ENCODE measurements at places on chromosomes 3 and 15.

GRCh38 chr3:159418571-159419526 is 569.8 kb upstream of the IL12A start:
- no peak overlapping the region for H3K4me3 ChIP-seq
- H3K36me3 ChIP-seq: no peaks in the 10 kb centered on the region
- DNase-seq: no peak
- H3K27me3 ChIP-seq: no peaks in the 10 kb centered on the region
- H3K4me1 ChIP-seq: no peaks in the 10 kb centered on the region
- no peak overlapping the region for H3K27ac ChIP-seq

DNA sequence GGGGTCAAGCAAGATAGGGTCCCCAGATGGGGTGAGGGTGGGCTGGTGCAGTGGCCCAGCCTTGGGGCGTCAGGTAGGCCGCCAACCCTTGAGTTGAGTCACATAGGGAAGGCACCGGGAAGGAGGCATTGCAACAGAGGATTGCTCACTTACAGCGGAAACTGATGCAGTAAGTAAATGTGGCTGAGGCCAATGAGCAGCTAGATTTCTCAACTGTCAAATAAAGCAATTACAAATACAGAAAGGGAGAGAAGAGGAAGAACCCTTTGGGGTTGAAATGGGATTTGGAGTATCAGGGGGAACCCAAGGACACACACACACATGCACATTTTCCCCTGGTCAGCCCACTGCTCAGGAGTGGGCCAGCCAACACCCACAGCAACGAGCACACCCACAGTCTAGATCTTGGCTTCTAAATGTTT is 44.0 kb downstream of the CHSY1 start:
- H3K4me3 ChIP-seq: no peak overlapping the region
- H3K27me3 ChIP-seq: no peaks in the 10 kb centered on the region
- peaks cover 43% of the 10 kb centered on the region for H3K4me1 ChIP-seq
- H3K36me3 ChIP-seq: peaks cover 9% of the 10 kb centered on the region
- no peak for DNase-seq

DNA sequence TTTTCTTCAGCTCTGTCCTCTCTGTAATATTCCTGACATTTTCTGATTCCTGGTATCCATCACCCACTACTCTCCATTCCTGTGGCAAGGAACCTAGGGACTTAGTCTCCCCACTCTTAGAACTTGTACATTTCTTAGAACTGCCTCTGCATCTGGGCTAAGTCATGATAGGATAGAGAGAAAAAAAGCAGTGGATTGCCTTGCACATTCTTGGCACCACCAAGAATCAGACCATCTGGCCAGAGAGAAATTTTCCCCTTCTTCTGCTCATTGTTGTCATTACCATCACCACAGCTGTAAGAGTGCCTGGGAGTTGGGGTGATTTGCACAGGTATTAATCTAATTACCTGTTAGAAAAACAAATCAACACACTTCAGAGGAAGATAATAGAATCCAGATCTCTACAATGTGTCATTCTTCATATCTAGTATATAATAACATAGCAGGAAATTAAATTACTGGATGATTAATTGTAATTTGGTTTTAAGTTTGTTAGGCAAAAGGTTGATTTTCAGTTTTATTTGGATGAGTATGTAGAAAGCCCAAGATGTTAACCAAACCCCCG is 264.8 kb upstream of the ZPLD1 start:
- H3K27me3 ChIP-seq: no peaks in the 10 kb centered on the region
- H3K36me3 ChIP-seq: no peaks in the 10 kb centered on the region
- H3K4me3 ChIP-seq: no peak overlapping the region
- no peak for DNase-seq
- no peak overlapping the region for H3K27ac ChIP-seq
- no peaks in the 10 kb centered on the region for H3K4me1 ChIP-seq

DNA sequence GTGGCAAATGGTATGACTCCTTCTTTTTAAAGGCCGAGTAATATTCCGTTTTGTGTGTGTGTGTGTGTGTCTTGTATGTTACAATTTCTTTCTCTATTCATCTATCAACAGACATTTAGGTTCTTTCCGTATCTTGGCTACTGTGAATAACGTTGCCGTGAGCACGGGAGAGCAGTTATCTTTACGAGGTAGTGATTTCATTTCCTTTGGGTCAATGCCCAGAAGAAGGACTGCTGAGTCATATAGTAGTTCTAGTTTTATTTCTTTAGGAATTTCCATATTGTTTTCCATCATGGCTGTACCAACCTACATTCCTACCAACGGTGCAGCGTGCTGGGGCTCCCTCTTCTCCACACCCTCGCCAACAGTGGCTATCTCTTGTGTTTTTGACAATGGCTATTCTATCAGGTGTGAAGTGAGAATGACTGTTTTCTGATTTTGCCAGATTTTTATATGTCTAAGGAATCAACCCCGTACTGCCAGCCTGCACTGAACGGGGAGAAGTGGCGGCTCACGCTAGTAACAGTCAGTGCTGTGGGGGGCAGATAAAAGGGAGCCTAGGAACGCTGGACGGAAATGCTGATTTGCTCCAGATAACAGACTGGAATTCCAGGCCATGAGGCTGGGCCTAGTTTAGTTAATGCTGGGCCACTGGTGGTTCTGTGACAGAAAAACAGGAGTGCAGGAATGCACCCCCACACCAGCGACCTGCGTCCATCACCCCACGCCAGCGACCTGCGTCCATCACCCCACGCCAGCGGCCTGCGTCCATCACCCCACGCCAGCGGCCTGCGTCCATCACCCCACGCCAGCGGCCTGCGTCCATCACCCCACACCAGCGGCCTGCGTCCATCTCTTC is 168.1 kb downstream of the XXYLT1 start:
- DNase-seq: no peak
- peak overlapping the region; percentile 90 for H3K27ac ChIP-seq
- no peaks in the 10 kb centered on the region for H3K27me3 ChIP-seq
- no peak overlapping the region for H3K4me3 ChIP-seq

DNA sequence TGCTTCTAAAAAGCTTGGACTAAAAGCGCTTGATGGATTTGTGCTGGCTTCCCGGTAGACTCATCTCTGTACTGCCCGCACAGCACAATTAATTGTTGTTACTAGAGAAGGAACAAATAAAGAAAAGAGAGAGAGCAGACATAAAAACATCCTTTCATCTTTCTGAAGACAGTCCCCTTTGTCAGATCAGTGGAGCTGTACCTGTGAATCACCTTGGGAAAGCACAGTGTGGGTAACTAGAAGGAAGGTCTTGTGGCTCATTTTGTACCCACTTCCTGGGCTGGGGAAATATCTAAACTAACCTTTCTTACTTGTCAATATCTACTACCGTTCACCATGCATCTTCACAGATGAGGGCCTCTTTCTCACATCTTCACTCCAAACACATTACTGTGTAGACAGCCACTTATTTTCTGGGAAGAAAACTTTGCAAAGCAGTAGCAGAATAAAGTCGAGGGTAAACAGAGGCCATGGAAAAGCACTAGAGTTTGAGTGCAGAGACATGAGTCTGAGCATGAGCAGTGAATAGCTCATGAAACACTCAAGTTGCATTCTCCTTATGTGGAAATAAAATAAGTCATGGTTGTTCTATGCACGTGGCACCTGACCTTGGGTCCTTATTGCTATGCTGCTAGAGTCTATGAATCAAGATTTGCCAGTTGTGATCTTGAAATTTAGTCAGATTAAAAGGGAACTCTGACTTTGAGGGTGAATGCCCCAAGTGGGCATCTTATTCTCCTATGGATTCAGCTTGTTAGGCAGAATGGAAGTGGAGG is 169.3 kb downstream of the LPP start:
- DNase-seq: no peak
- no peaks in the 10 kb centered on the region for H3K27me3 ChIP-seq
- H3K36me3 ChIP-seq: peaks cover 14% of the 10 kb centered on the region
- peaks cover 33% of the 10 kb centered on the region for H3K4me1 ChIP-seq
- H3K4me3 ChIP-seq: no peak overlapping the region
- peak overlapping the region; percentile 49 for H3K27ac ChIP-seq

GRCh38 chr3:194615226-194615625 is 18.0 kb downstream of the TMEM44 start:
- no peaks in the 10 kb centered on the region for H3K4me1 ChIP-seq
- DNase-seq: no peak
- no peak overlapping the region for H3K4me3 ChIP-seq
- peaks cover 1% of the 10 kb centered on the region for H3K36me3 ChIP-seq

DNA sequence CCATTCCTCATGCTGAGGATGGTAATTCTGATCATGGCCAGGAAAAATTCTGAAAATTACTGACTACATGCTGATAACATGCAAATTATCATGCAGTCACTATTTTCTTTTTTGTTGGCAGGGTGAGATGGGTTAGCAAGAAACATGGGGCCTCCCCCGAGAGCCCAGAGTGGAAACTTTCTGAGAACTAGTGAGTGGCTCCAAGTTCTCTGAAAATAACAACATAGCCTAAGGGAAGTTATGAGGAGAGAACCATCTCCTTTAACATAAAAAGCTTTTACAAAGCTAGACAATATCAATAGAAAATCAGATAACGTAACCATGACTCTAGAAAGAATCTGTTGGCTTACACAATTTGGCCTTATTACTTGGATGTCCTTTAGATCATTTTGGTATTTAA is 254.2 kb downstream of the PLOD2 start:
- H3K4me3 ChIP-seq: no peak overlapping the region
- no peaks in the 10 kb centered on the region for H3K27me3 ChIP-seq
- no peaks in the 10 kb centered on the region for H3K4me1 ChIP-seq

GRCh38 chr3:123582315-123582714 is 2.5 kb downstream of the HACD2 start:
- H3K4me3 ChIP-seq: no peak overlapping the region
- peak overlapping the region; percentile 11 for H3K27ac ChIP-seq

- no peak for DNase-seq
- H3K36me3 ChIP-seq: peaks cover 2% of the 10 kb centered on the region
- H3K27ac ChIP-seq: no peak overlapping the region
Measured at GRCh38 chr3:114525278-114525677, 231.4 kb downstream of the TIGIT start.

DNA sequence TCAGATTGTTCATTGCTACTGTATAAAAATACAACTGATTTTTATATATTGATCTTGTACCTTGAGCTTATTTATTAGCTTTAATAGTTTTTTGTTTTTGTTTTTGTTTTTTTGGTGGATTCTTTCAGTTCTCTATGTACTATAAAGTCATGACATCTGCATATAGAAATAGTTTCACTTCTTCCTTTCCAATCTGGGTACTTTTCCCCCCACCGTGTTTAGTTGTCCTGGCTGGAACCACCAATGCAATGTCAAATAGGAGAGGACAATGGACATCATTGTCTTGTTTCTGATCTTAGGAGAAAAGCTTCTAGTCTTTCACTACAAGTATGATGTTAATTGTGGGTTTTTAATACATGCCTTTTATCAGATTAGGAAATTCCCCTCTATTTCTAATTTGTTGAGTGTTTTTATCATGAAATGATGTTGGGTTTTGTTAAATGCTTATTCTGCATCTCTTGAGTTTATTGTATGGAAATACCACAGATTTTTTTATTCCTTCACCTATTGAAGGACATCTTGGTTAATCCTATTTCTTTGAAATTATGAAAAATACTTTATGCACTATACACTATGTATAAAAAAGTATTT is 2.8 kb upstream of the XCR1 start:
- no peak overlapping the region for H3K27ac ChIP-seq
- DNase-seq: no peak
- no peak overlapping the region for H3K4me3 ChIP-seq
- no peaks in the 10 kb centered on the region for H3K27me3 ChIP-seq

GRCh38 chr3:196624067-196624790 is 15.3 kb upstream of the NRROS start:
- peak overlapping the region; percentile 88 for H3K27ac ChIP-seq
- H3K27me3 ChIP-seq: no peaks in the 10 kb centered on the region
- DNase-seq: peak; percentile 61
- H3K4me1 ChIP-seq: peaks cover 15% of the 10 kb centered on the region
- H3K4me3 ChIP-seq: peak overlapping the region; percentile 81

GRCh38 chr3:82311901-82312300 is 550.5 kb upstream of the GBE1 start:
- no peaks in the 10 kb centered on the region for H3K36me3 ChIP-seq
- no peaks in the 10 kb centered on the region for H3K4me1 ChIP-seq
- H3K27me3 ChIP-seq: no peaks in the 10 kb centered on the region

- DNase-seq: no peak
- H3K27me3 ChIP-seq: no peaks in the 10 kb centered on the region
- no peak overlapping the region for H3K27ac ChIP-seq
- H3K36me3 ChIP-seq: no peaks in the 10 kb centered on the region
- no peak overlapping the region for H3K4me3 ChIP-seq
Measured at GRCh38 chr15:26805470-26805869, 32.6 kb upstream of the GABRB3 start.

DNA sequence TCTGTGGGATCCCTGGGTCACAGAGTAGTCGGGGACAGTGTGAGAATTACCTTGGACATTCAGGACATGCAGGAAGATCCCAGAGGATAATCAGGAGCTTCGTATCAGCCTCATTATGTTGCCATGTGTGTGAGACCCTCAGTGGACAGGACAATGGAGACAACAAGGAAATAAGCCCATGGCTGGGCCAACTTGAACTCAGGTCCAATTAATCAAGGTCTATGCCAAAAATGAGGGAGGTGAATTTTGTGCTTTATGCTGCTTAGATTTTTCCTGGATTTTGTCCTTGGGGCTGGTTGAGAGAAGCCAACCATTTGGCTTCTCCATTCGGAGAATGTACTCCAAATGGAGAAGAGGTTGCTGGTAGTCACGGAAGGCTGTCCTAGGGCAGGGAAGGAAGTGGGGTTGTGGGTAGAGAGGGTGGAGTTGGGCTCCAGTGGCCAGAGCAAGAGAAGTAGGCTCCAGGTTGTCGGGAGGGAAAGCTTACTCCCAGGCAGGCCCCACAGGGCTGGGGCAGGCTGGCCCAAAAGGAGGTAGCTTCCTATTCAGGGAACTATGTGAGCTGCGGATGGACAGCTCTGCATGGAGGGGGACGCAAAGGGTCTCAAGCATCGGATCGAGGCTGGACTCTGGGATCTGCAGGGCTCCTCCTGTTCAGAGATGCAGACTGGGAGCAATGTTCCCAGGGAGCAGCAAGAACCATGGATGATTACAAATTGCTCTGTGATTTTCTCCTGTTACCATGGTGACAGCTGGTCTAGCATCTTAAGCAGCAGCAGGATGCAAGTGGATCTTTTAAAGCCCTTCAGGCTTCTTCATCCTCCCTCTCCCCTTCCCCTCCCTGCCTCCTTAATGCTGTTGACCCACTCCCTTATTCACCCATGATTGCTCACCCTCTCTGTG is 91.1 kb downstream of the WNT7A start:
- H3K4me1 ChIP-seq: no peaks in the 10 kb centered on the region
- no peaks in the 10 kb centered on the region for H3K36me3 ChIP-seq
- H3K27ac ChIP-seq: no peak overlapping the region

GRCh38 chr3:30848087-30848779 is 46.2 kb downstream of the GADL1 start:
- H3K4me1 ChIP-seq: no peaks in the 10 kb centered on the region
- no peak for DNase-seq
- H3K27ac ChIP-seq: no peak overlapping the region
- H3K4me3 ChIP-seq: no peak overlapping the region

Measured in memory B cell (primary cell).